Mammary epithelial cell (primary cell): ENCODE measurements at places on chromosomes 7 and 10. TPM values are rescaled to one million over a fixed set of nuclear protein-coding genes. Genes with fewer than 3 reads are reported as not detected.

The STAG3 gene
- total RNA-seq = 1.7 and 2.7 TPM in 2 replicates

The AQP1 gene
- 0.17 TPM for total RNA-seq

The GLRX3 gene
- total RNA-seq = 77.8 TPM

The DLG5 gene
- 40.8 TPM for total RNA-seq

- DNase-seq = no peak
Measured at GRCh38 chr10:92839191-92840085, 8.9 kb upstream of the EXOC6 start.

- peak; percentile 5 for DNase-seq
Measured at GRCh38 chr10:109203646-109204353, 719.5 kb downstream of the XPNPEP1 start.

- no peak for DNase-seq
Measured at GRCh38 chr7:33892945-33893344, 12.4 kb upstream of the BMPER start.

- DNase-seq = no peak
Measured at GRCh38 chr7:67616517-67616916, 619.9 kb downstream of the TYW1 start.

GRCh38 chr7:81339946-81340345, 421.1 kb upstream of the SEMA3C start:
- no peak for DNase-seq

DNA sequence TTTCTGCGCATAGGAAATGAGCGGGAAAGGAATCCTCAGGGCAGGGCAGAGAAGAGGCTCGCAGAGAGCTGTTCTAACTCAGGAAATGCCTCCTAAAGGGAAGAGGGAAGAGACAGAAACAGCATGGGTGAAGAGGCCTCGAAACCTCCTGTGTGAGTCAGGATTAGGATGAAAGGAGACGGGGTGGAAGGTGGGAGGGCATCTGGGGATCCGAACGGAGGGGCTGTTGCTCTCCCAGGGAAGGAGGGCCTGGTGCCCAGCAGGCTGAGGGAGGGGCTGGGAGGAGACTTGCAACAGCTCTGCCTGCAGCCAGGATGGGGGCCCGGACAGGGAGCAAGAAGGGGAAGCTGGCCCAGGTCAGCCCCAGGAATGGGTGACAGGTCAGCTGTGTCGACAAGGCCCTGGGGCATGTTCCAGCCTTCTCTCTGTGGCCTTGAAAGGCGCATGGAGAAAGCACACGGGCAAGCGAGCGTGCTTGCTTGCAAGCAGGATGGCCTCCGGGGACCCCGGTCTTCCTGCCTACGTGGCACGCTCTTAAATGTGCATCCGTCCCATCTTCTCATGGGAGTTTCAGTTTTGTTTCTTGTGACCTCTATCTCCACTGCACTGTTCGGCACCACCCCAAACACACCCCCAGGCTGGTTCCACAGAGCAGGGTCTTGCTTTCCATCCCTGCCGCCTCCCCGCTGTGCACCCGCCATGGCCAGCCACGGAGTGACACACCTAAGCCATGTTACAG, 63.5 kb downstream of the HIPK2 start:
- no peak for DNase-seq

DNA sequence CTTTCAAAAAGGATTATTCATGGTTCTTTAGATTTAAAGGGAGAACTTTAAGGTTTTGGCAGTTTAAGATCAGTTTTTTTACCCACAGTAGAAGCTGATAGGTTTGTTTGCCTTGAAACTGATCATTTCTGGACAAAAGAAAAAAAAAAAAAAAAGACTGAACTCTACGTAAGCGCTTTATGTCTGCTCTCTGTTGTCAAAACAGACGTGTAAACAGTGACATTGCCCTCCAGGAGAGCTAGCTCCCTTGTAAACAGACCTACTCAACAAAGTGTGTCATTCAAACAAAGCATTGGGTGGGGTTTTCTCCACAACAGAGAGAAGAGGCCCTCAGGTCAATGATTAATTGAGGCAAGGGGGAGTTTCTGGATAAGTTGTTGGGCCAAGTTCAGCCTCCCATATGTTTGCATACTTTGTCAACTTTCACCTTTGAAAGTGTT, 568.1 kb upstream of the LRRN3 start:
- DNase-seq = peak; percentile 17
